Amygdala (tissue), 56 donors: ENCODE measurements at places on chromosomes 1 and 21.

GRCh38 chr1:2819429-2819828, 17.9 kb upstream of the TTC34 start:
- DNase-seq: no peak

- peak; percentile 43 for DNase-seq
Measured at GRCh38 chr1:182588500-182589396, at the start of gene RNASEL. TSS of gene RNASEL (minus strand) at chr1:182589256. CDS start at chr1:182586806, 2,450 bp downstream.

- no peak for DNase-seq
Measured at GRCh38 chr1:227415115-227415790, 97.0 kb upstream of the CDC42BPA start.

- no peak for DNase-seq
Measured at GRCh38 chr1:245337829-245338484, 183.2 kb downstream of the KIF26B start.

DNA sequence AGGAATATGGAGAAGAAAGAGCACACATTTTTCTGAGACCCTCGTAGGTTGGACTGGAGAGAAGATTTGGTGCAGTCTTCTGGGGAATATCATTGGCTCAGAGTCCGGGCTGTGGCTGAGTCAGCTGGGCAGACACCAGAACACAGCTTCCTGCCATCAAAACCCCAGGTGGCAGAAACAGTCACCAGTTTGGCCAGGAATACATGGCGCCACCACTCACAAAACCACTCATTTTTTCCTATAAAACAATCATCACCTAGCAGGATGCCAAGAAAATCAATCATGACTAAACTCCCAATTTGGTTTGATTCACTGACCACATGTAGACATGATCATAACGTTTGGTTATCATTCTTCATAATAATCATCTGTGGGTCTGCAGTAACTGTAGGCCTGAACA, 178.1 kb upstream of the PBX1 start:
- DNase-seq: no peak

DNA sequence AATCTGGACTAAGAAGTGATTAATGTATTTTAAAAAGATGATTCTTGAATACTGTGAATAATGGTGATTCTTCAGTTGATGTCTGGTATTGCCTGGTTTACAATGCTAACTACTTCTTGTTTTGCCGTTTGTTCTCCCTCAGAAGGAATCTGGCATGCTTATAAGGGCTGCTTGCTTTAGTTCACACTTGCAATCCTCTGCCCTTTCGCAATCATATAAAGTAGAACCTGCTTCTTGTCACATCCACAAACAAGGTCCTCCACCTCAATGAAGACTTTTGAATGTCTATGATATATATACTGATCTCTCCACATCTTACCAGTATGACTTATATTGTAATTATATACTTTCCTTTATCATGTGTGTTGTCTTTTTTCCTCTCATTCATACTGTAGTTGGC, 92.6 kb downstream of the ADGRL4 start:
- no peak for DNase-seq

- DNase-seq: no peak
Measured at GRCh38 chr1:209727286-209727685, 22.6 kb downstream of the HSD11B1 start.
